ENCODE measurements at places on chromosomes 4 and X.

GRCh38 chr4:145723336-145723735 lies 43.4 kb downstream of the C4orf51 start:
- no peak for DNase-seq

DNA sequence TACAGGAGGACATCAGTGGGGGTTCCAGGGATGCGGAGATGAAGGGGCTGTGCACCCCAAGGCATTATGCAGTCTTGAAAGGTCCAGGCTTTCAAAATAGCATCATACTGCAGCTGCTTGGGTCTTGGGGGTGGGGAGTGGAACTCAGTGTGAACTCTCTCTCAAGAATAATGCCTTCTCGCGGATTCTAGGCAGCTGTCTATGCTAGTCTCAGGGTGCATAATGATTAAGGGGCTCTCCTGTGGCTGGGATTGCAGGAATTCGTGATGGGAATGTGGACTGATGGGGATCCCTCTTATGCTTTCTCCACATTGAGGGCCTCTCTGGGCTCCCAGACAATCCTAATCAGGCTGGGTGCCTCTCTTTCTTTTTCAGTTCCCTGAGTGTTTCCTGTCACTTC lies 172.2 kb upstream of the ARHGAP24 start:
- no peak for DNase-seq

DNA sequence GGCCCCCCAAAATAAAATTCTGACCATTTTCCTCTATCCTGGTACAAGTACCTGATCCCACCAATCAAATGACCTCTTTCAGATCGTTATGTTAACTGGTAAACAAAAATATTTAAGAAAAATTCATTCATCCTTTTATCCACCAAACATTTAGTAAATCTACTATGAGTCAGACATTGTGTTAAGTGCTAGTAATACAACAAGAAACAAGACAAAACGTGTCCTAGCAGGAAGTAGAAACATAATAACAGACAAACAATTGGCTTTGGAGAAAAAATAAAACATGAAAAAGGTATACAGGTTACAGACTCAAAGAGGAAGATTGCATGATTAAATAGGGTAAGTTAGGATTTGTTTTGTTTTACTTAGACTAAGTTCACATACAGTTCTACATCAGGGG lies 43.7 kb downstream of the ANTXR2 start:
- no peak for DNase-seq

DNA sequence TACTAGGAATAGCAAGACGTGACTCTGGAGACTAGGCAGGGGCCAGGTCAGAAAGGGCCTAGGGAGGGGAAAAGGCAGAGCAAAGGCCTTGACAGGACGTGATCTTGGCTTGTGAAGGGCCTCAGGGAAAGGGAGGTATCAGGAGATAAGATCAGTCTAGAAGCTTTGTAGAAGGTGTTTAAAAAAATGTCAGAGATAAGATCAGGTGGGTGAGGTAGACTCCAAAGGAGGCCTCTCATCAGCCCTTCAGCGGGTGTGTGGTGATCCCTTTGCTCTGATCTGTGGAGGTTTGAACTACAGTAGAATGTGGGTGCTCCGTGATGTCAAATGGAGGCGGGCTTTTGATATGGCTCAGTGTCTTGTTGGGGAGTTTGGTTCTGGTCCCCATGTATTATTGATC lies 78.8 kb upstream of the PRPS1 start:
- DNase-seq = peak; percentile 84

DNA sequence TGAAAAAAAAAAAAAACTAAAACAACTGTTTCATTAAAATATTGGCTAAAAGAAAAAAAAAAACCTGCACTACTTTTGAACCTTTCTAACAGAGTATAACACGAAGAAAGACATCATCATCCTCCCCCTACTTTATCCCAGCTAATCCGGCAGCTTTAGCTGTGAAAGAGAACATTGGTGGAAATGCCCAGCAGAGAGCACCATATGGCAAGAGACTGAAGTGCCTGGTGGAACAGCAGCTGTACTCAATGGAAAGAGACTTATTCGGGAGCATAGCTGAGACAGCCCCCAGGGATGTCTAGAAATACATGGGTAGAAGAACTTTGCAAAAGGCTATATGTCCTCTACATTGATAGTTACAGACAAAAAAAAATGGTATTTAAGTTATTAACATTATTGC lies 30.3 kb downstream of the STPG2 start:
- DNase-seq = peak; percentile 69

DNA sequence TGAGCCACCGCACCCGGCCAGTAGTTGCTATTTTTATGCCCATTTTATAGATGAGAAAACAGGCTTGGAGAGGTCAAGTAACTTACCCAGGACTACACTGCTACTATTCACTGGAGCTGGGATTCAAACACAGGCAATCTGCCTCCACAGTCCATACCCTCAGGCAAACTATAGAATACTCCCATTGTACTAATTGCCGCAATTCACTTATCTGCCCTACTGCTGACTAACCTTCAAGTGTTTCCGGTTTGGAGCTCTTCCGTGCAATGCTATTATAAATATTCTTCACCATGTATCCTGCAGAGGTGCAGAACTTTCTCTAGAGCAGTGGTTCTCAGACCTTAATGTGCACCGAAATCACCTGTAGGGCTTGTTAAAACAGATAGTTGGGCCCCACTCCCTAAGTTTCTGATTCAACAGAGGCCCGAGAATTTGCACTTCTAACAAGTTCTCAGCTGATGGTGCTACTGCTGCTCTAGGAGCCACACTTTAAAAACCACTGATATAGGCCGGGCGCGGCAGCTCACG lies 1.9 kb upstream of the G3BP2 start:
- DNase-seq = peak; percentile 77

DNA sequence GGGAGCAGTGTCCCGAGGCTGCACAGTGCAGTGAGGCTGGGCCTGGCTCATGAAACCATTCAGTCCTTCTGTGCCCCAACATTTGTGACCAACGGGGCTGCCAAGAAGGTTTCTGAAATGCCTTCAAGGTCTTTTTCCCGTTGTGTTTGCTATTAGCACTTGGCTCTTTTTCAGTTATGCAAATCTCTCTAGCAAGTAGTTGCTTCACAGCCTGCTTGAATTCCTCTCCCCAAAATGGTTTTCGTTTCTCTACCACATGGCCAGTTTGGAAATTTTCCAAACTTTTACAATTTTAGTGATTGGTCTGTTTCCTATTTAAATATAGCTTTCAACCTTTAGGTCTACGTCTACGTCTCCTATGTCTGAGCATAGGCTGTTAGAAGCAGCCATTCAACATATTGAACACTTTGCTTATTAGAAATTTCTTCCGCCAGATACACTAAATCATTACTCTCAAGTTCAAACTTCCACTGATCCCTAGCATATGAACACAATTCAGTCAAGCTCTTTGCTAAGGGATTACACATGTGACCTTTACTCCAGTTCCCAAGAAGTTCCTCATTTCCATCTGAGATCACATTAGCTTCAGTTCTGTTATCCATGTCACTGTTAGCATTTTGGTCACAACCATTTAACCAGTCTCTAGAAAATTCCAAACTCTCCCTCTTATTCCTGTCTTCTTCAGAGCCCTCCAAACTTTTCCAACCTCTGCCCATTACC lies 901.8 kb downstream of the GLUD2 start:
- no peak for DNase-seq

DNA sequence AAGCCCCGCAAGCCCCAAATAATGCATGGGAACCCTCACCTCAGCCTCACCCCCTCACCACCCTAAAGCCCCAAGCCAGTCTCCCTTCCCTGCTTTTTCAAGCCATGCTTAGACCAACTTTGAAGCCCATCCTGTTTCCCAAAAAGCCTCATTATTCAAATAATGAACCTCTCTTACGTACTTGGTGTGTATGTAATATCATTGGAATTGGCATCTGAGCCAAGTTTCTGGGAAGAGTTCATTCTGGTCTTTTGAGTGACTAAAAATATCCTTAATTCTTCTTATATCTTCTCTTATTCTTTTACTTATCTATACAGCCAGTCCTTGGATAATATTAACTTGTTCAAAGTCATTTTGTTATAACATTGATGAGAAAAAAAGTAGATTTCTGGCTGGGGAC lies 875.8 kb upstream of the SLIT2 start:
- DNase-seq = no peak

GRCh38 chr4:20960291-20960690 lies 260.0 kb downstream of the PACRGL start:
- no peak for DNase-seq

DNA sequence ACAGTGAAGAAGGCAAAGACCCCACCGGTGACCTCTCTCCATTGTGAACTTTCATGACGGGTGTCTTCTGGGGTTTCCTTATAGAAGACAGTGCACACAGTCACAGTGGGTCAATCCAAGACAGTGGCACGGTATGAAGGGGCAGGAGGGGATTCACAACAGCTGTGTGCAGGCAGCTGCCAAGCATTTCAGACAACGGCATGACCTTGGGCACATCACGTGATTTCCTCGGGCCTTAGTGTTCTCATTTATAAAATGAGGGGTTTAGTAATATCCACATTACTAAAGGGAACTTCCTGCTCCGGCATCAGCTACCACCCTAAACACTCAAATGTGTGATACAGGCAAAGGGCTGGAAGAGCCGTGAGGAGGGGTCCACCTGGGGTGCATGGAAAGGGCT lies 42.9 kb downstream of the RBM47 start:
- DNase-seq = no peak

DNA sequence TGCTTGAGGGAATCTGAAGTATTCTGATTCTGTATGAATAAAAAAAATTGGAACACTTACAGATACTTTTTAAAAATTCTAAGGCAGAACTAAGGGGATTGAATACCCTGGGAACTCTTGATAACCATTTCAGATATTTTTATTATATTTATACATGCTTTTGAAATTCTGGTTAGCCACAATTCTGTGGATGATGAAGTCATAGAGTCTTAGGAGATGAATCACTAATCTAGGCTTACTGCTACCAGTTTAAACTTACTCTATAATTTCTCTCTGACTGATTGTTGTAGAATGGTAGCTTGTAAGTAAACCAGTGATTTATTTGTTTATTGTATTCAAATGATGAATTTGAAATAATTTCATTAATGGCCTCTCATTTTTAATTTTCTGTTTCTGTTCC lies 11.4 kb upstream of the SLAIN2 start:
- no peak for DNase-seq

- no peak for DNase-seq
Measured at GRCh38 chr4:18105030-18106011, 83.8 kb upstream of the LCORL start.

DNA sequence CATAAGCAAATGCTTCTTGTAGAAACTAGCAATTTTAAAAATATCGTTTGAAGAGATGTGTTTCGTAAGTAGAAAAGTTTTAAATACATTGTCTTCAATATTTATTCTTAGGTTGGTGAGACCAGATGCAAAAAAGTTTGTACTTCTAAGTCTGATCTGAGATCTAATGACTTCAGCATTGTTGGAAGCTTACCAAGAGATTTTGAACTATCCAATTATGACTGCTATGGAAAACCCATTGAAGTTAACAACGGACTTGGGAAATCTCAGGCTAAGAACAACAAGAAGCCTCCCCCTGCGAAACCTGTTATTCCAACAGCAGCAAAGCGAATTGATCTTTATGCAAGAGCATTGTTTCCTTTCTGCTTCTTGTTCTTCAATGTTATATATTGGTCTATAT lies 50.2 kb upstream of the GRIA2 start:
- no peak for DNase-seq

- DNase-seq = no peak
Measured at GRCh38 chr4:8202108-8203051, 3.3 kb downstream of the SH3TC1 start.

- DNase-seq = no peak
Measured at GRCh38 chr4:153521478-153521877, 55.3 kb downstream of the TMEM131L start.

- no peak for DNase-seq
Measured at GRCh38 chr4:751676-752075, 46.0 kb downstream of the PCGF3 start.

DNA sequence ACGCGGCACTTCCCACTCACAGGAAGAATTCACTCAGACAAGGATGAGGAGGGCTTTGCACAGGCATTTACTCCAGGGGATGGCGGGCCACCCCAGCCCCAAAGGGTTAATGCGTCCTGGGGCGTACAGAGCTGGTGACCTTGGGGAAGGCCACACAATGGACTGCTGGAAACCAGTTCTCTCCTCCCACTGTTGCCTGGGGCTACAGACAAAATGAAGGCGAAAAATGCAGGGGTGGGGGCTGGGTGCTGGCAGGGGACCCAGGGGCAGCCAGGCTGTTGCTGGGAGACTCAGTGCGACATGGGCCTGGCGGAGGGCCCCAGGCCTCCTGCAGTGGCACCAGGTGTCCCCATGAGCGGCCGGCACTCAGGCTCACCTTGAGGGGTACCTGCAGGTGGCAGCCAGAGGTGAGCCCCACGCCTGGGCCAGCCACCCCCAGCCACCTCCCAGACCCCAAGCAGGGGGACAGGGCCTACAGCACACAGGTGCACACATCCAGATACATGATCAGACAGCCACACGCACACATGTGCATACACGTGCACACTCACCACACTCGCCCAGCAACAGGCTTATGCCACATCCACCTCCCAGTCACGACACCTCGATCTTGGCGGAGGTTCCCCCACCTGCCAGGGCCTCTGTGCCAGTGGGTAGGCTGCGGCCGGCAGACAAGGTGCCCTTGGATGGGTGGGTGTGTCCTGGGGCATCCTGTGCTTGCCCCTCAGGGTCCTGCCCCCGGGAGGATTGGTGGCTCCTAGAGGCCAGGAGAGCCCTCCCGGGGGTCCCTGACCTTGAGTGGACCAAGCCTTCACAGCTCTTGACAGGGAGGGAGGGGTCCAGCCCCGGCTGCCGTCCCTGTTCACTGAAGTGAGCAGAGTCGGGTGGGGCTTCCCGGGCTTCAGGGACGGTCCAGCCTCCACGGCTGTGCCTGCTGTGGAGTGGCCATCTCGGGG lies 13.1 kb downstream of the NAT8L start:
- no peak for DNase-seq

- no peak for DNase-seq
Measured at GRCh38 chrX:46704767-46705386, 54.0 kb downstream of the SLC9A7 start.

DNA sequence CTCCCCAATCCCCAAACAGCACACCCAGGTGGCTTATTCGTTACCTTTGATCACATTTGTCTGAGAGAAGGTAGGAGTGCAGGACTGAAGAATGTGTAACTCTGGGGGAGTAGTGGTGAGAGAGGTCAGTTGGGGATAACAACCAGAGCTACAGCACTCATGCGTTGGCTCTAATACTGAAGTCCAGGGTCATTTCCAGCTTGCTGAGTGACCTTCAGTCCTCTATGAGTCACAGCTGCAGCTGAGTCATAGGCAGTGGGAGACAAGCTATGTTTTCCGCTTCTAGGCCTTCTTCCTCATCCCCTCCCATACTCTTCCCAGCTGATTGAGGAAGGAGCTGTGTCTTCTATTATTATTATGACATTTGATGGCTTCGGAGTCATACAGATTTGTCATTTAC lies 31.6 kb upstream of the CT47C1 start:
- peak; percentile 72 for DNase-seq

GRCh38 chrX:84336646-84337045 lies 148.6 kb upstream of the RPS6KA6 start:
- no peak for DNase-seq

- no peak for DNase-seq
Measured at GRCh38 chr4:78069859-78070258, 12.7 kb downstream of the FRAS1 start.

GRCh38 chr4:40688446-40689095 lies 58.9 kb upstream of the RBM47 start:
- no peak for DNase-seq

All from islet precursor cell (in vitro differentiated cells).